ENCODE measurements at places on chromosomes 5 and 9.
A peak's percentile ranks its signal among the peaks of the same experiment; 100 is the strongest.

GRCh38 chr5:157902449-157903116 is 43.6 kb upstream of the CLINT1 start:
- no peak for DNase-seq

GRCh38 chr9:36739373-36740116 is 166.8 kb downstream of the MELK start:
- no peak for DNase-seq

GRCh38 chr5:10645671-10646070 is 81.8 kb downstream of the ANKRD33B start:
- no peak for DNase-seq

- no peak for DNase-seq
Measured at GRCh38 chr5:36722900-36723299, 116.5 kb downstream of the SLC1A3 start.

- DNase-seq, result no peak
Measured at GRCh38 chr5:79636981-79637733, 24.9 kb downstream of the TENT2 start.

GRCh38 chr9:131566158-131566557 is 20.8 kb downstream of the PRRT1B start:
- DNase-seq, result no peak

DNA sequence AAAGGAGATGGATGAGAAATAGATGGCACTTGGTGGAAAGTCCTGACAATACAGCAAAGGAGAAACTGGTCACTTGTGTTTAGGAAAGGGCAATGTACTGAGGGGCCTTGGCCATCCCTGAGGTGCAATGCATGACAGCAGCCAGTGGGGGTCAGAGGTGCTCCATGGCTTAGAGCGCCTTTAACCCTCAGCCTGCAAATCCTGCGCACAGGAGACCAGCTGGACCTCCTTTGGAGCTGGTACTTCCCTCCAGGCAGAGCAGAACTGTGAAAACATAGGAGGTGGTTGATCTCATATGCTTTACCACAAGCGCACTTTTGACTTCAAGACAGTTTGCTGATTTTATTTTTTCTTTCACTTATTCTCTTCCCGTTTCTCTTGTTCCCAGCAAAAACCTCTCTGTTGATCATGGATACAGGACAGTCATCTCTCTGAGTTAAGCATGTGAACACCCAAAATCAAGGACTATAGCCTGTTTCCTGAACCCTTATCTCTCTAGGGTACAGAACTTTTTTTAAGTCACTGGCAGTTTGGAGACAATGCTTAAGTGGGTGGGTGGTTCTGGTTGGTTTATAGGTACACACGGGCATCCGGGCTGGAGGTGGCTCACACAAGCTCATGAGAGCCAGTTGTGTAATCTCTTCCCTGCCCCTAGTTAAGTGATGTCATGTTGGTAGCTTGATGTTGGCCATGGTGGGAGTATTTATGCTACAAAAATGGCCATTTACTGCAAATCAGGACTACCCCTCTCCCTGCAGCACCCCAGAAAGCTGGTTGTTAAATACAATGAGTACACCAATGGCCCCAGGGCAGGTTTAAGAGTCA is 37.6 kb upstream of the ANKRD55 start:
- DNase-seq, result peak; percentile 11
